ENCODE measurements at places on chromosomes 13 and 19.
A peak's percentile ranks its signal among the peaks of the same experiment; 100 is the strongest.

DNA sequence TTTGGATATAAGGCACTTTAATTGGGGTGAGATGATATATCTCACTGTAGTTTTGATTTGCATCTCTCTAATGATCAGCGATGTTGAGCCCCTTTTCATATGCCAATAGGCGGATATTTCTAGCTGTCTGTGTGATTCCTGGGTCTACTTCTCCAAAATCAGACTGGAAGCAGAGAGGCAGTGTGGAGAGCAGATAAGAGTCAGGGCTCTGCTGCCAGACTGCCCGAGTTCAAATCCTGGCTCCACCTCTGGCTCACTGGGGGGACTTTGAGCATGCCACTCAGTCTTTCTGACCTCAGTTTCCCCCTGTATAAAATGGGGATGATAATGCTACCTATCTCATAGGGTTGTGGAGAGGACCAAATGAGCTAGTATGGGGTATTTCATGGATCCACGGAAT is 24.0 kb upstream of the ACP7 start:
- DNase-seq, result no peak

DNA sequence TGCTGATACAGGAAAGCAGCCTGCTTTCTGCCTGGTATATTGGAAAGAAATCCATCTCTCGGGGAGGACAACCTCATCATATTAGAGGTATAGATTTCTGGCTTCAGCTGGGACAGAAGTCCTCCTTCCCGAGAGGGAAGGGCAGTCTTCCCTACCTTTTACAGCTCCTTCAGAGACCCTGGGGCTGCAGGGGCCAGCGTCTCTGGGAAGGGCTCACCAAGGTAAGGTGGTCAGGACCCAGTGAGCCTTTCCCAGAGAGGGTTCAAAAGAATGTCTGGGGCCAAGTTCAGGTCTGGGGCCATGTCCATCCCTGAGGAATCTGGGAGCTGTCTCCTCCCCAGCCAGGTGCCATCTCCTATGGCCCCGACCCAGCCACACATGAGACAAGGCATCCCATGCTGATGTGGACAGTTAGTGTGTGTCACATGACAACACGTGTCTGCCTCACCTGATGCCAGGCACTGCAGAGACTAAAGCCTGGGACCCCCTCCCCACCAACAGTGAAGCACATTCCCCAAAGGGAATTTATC is 136.4 kb downstream of the URI1 start:
- DNase-seq, result no peak

- no peak for DNase-seq
Measured at GRCh38 chr13:39012608-39013007, 22.0 kb upstream of the STOML3 start.

- DNase-seq, result no peak
Measured at GRCh38 chr13:54628383-54628782, 1599.8 kb downstream of the OLFM4 start.

GRCh38 chr19:46620716-46621115 is 4.2 kb downstream of the PTGIR start:
- DNase-seq, result peak; percentile 76
